ENCODE measurements at places on chromosomes 13 and 19. TPM values are rescaled to one million over a fixed set of nuclear protein-coding genes. Genes with fewer than 3 reads are reported as not detected.

Gene ADPRHL1
- total RNA-seq = 2.8 TPM

Gene IQCN
- 0.05 TPM for total RNA-seq

Gene SBSN
- not detected for total RNA-seq

Gene COL4A2
- total RNA-seq = 50.0 TPM

Gene C5AR1
- total RNA-seq = not detected

Gene OR1M1
- not detected for total RNA-seq

Gene BCL2L12
- not detected for total RNA-seq

Gene FREM2
- total RNA-seq = not detected

Gene ZNF221
- total RNA-seq = 1.4 TPM

Gene ZSCAN18
- 8.2 TPM for total RNA-seq

Gene SLC25A41
- not detected for total RNA-seq

Gene CLDN10
- not detected for total RNA-seq
